ENCODE measurements at places on chromosomes 7 and 10.

GRCh38 chr7:139775829-139776266, 1.9 kb downstream of the HIPK2 start:
- peak; percentile 45 for DNase-seq

- no peak for DNase-seq
Measured at GRCh38 chr10:31100115-31100601, 68.5 kb upstream of the ZNF438 start.

DNA sequence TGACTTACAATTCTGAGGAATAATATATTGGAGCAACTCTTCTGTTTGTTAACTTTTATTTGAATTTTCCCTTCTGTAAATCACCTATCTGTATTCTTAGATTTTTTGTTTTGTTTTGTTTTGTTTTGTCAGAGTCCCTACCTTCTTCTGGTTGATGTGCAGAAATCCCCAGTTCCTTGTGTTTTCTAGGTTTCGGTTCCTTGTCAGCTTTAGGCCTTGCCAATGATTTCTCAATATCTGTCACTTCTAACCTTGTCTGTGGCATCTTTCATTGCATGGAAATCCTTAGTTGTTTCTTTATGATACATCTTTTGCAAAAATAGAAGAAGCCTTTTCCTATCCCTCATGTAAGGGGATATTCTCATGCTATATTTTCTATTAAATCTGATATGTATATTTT, 21.7 kb upstream of the ST8SIA6 start:
- DNase-seq: no peak

GRCh38 chr7:922334-923107, 32.0 kb downstream of the ADAP1 start:
- no peak for DNase-seq

GRCh38 chr10:132939957-132940790, 2.2 kb downstream of the CFAP46 start:
- peak; percentile 47 for DNase-seq

DNA sequence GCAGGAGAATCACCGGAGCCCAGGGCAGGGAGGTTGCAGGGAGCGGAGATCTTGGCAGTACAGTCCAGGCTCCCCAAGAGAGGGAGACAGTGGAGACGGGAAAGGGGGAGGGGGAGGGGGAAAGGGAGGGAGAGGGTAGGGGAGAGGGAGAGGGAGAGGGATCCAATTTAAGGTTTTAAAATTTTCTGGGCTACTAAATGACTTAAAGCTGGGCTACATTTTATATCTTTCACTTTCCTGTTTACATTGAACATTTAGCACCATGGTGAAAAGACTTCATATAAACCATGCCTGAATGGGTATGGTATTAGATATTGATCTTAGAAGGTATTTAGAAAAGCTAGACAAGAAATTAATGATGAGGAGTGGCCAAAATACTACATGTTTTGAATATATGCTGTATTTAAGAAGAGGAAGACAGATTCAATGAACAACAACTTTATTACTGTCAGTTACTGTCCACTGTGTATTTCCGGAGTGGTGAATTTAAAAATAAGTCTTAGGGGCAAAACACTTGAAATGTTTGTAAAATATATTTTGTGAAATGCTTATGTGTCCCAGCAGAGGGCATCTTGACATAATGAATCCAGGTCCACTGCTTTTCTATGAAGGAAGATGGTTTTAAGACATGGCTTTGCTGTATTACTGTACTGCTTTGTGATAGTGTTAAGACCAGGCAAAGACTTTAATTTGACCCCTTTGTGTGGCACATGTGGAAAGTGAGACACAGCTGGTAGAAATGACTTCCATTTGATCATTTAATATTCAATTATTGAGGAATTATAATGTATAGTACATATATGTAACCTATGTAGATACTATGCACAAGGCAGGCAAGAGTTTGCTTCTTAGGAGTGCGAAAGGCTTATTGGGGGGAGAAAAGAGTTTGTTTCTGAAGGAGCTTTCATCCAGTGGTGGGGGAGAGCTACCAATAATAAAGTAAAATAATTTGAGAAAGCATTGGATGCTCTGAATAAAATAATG, 52.8 kb downstream of the NRF1 start:
- no peak for DNase-seq

DNA sequence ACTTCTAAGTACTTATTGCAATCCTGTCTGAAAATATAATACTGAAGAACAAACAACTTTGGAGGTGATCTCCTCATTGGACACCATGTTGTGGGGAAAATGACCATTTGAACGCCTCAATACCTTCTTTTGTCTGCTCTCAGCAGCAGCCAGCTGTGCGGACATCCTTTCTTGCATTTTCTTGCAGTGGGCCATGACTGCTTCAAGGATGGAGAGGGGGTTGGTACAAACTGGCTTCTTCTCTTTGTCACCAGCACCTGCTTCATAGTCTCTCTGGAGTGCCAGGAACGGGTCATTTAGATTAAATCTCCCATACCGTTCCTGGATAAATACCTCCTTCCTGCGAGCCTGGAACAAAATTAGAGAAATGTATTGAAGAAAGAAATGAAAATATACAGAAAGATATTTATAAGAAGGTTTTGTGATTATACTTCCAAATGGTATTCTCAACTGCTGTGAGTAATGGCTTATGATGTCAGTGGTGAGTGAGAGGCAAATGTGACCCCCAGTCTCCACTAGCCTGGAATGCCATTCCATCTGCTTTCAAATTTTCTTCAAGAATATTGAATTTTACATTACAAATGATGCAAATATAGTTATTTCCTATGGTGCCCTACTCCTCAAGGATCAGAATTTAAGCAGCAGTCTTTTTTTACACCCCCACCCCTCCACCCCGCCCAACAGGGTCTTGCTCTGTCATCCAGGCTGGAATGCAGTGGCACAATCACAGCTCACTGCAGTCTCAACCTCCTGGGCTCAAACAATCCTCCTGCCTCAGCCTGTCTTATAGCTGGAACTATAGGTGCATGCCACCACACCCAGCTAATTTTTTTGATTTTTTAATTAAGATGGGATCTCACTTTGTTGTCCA, 62.4 kb downstream of the CTTNBP2 start:
- no peak for DNase-seq

- DNase-seq: no peak
Measured at GRCh38 chr10:3395458-3395861, 222.9 kb upstream of the PITRM1 start.

GRCh38 chr10:101018118-101018599, 12.8 kb downstream of the PDZD7 start:
- DNase-seq: no peak

- DNase-seq: no peak
Measured at GRCh38 chr10:71347587-71348395, 28.7 kb downstream of the SLC29A3 start.

DNA sequence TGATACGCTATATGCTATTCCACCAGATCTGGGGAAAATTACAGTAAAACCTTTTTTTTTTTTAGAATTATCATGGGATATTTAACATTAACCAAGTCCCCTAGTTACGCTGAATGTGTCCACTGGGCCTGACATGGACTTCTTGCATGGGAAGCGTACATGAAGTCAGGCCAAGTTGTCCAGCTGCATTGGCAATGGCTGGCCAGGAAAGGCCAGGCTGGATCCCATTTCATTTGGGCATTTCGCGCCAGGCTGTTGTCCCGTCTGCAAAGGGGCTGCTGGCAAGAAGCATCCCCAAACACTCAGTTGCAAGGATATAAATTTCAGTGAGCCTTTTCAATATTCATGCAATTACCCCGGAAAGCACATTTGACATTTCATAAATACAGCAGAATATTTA, 933.3 kb downstream of the GRID1 start:
- no peak for DNase-seq

DNA sequence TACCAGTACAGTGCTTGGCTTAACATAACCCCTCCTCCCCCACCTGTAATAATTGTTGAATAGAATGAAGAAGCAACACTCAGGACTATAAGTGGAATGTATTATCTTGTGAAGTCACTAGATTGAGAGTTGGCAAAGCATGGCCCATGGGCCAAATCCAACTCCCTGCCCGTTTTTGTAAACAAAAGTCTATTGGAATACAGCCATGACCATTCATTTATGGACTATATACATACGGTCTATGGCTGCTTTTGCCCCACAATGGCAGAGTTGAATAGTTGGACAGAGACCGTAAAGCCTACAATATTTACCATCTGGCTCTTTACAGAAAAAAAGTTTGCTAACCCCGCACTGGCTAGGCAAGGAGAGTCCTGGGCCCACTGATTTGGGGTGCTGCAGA, 48.1 kb upstream of the CYCS start:
- DNase-seq: no peak

DNA sequence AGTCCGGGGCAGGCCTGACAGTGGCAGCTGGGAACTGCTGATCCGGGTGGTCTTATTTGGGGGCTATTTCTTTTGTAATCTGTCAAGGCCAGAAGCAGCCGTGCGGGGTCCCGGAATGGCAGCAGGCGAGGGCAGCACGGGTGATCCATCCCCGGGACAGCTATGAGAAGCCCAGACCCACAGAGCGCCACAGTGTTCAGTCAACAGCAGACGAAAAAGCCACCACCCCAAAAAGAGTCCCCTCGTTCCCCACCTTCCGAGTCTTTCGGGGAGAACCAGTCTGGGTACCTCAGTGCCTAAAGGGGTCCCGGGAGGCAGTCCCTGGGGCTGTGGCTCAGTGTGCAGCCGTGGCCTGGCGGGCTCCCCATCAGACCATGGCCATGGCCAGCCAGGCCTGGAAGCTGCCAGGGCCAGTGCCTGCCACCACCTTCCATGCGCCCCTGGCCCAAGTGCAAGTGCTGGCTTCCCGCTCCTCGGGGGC, 125.1 kb upstream of the KCTD7 start:
- no peak for DNase-seq

Data from memory B cell (primary cell).